Left ventricle myocardium inferior (tissue), 1 donor: ENCODE measurements at places on chromosomes 2 and 18.

DNA sequence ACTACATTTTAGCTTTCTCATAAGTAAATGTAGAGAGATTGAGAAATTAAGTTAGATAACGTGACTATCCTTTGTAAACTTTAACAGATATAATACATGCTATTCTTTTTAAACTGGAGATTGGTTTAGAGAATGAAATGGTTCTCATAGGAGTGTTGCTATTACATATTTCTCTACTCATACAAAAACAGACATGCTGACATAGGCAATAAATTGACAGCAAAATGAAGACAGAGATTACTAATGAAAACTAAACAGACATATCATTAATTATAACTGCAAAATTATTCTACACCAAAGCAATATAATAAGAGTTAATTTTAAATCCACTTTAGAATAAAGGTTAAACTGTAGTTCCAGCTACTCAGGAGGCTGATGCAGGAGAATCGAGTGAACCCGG is 227.6 kb downstream of the CBLN2 start:
- no peak for DNase-seq

GRCh38 chr2:3624059-3624794 is 29.3 kb downstream of the COLEC11 start:
- DNase-seq = no peak

DNA sequence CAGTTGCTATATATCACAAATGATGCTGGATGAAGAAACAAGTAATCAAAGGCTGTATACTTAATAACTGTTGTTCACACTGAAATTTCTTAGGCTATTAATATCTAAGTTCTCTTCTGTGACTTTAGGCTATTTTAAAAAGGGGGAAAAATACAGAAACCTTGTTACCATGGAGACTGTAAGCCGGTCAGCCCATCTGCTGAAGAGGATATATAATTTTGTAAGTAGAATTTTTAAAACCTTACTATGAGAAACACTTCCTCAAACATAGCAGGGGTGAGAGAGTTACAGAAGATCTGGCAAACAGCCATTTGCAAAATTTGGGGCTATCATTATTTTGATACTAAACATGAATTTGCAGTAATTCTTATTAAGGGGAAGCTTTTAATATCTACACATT is 27.8 kb downstream of the CACNB4 start:
- DNase-seq = no peak

DNA sequence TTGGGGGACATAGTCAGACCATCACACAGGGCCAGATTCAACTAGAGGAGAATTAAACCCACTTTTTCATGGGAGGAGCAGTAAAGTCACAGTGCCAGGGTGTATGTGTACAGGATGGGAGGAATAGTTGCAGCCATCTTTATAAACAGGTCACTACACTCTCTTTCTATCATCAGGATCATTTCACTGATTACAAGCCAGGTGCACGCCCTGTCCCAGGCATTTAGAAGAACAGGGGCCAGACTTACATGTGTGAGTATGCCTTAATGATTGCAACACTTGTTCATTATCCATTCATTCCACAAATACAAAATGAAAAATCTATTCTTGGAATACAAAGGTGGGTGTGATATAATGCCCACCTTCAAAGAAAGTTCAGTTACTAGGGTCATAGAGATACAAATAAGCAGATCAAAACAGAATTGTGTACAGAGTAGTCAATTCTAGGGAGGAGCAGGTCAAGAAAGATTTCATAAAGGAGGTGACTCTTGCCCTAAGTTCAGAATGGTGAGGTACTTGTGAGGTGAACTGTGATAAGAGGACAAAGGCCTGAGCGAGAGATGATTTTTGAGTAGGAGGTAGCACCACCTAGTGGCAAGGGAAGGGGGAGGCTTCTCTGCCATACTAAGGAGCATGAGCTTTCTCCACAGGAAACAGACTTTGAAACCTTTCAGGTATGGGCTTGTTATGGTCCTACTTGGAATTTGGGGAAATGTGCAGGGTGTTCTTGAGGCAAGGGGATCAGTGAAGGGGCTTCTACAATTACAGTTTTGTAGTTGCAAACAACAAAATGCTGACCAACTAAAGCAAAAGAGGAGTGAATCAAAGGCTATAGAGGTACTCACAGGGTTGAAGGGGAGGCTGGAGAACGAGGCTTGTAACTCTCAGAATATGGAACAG is 156.3 kb downstream of the SUCLG1 start:
- DNase-seq = no peak

- DNase-seq = no peak
These were observed 187.3 kb downstream of the SNTG2 start for GRCh38 chr2:1137913-1138391.

GRCh38 chr2:157874997-157875640 is 1.0 kb downstream of the ACVR1 start:
- peak; percentile 34 for DNase-seq

GRCh38 chr2:202171241-202171825 is 67.1 kb downstream of the SUMO1 start:
- DNase-seq = no peak

DNA sequence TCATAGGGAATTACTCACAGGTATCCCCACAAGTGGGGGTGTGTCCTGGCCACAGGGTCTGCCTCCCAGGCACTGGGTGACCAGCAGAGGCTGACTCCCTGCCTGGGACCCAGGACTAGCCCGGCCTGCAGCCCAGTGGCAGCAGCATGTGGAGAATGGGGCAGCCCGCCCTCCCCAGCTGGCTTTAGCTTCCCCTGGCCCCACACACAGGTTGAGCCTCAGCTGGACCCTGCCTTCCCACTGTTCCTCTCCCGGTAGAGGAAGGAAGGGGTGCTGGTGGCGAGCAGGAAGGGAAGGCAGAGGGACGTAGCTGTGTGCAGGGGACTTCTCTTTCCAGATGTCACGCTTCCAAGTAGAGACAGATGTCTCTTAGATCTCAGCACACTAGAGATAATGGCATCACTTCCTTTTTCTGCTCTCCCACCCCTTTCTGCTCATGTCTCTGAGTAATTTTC is 51.4 kb downstream of the EMILIN2 start:
- DNase-seq = no peak

- no peak for DNase-seq
These were observed 124.6 kb downstream of the NEB start for GRCh38 chr2:151609705-151610104.

DNA sequence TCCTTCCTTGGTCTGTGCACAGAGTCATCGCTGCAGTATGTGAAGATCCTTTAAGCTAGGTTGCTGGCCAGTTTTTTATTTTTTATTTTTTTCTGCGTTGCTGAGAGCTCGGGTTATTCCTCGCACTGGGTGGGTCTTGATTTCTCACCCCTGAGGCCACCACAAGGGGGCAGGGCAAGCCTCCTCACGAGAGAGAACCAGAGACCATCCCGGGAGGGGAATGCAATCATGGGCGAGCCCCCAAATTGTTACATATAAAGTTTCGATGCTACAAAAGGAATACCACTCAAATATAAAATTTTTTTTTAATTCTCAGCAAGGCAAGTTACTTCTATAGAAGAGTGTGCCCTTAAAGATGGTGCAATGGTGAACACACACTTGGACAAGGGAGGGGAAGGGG is 24.9 kb downstream of the HTR2B start:
- DNase-seq = no peak

- no peak for DNase-seq
These were observed 34.8 kb downstream of the LBH start for GRCh38 chr2:30266051-30266621.

DNA sequence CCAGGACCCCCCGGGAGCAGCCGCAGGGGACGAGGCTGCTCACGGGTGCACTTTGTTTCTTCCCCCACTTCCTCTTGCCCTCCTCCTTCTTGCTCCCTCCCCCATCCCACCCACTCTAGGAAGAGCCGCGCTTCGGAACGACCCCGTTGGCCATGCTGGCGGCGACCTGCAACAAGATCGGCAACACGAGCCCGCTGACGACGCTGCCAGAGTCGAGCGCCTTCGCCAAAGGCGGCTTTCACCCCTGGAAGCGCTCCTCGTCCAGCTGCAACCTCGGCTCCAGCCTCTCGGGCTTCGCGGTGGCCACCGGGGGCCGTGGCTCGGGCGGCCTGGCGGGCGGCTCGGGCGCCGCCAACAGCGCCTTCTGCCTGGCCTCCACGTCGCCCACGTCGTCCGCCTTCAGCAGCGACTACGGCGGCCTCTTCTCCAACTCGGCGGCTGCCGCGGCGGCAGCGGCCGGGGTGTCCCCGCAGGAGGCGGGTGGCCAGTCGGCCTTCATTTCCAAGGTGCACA is 1.3 kb downstream of the SP9 start:
- no peak for DNase-seq

DNA sequence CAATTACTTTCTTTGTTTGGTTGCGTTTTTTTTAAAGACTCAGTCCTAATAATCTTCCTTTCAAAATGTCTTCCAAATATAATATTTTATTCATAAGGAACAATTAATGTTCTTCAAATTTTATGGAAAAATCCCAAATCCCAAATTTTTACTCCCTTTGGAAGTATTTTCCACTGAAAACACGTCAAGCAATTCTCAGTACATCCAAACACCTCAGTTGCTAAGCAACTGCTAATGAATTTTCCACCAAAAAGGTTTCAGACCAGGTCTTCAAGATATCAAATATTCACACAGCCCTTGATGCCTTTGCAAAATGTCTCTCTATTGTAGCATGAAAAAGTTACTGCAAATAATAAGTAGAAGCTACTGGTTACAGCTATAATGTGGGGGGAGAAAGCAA is 140.1 kb downstream of the DSEL start:
- no peak for DNase-seq

DNA sequence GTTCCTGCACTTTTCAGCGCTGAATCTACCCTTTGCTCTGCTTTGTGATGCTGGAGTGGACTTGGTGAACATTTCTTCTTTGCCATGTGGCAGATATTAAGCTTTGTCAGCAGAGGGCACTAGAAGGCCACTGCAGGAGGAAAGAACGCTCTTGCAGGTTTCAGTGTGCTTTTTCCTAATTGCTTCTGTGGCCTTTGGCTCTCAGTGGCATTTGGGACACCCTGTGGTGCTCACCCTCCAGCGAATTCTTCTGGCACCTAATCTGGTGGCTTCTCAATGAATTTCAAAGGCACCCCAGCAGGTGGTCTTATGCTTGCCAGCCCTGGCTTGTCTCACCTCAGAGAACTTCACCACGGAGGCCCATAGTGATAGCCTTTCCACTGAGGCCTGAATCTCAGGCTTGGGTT is 146.7 kb downstream of the MYO3B start:
- DNase-seq = no peak

DNA sequence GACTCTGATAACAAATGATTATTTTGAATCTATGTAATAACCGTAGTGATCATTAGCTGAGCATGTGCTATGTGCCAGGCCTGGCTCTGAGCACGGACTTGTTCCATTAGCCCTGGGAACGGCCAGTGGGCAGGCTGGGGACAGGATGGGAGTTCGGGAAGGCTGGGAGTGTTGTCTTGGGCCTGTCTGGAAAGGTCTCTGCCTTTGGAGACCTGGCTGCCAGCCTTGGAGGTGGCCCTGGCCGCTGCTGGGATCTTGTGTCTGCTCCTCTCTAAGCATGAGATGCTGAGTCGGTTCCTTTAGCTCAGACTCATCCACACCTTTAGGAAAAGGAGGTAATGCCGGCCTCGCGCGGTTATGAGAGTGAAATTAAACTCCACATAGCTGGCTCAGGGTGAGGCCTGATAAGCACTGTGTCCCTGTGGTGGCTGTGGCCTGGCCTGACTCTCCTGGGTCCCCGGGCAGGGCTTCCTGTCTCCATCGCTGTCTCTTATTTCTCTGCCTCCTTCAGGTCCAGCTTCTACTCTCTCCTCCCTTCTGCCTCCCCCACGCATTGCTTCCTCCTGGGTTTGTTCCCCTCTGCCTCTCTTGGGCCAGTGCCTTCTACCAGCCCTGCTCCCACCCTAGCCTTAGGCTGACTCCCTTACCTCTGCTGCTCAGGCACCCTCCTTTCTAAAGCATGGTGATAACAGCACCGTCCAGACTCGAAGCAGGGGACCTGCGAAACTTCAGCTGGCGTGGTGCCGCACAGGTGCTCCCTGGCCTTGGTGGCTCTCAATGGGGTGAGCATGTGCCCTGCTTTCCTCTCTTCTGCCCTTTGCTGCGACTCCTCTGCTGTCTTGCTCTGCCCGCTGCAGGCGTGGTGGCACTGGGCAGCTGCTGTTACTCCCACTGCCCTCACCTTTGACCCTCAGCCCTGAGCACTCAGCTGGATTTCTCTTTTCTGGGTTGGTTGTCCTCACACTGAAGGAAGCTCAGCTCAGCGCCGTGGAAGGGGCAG is 41.8 kb downstream of the NCK2 start:
- DNase-seq = no peak

GRCh38 chr2:198374375-198375082 is 570.1 kb downstream of the PLCL1 start:
- DNase-seq = no peak

- DNase-seq = no peak
These were observed 71.3 kb downstream of the PPP1R1C start for GRCh38 chr2:182057002-182057401.

GRCh38 chr2:27724905-27725701 is 46.4 kb upstream of the MRPL33 start:
- DNase-seq = no peak

GRCh38 chr18:76491776-76492668 is 3.0 kb downstream of the ZNF516 start:
- no peak for DNase-seq

GRCh38 chr18:47883771-47884413 is 46.6 kb downstream of the SMAD2 start:
- no peak for DNase-seq

DNA sequence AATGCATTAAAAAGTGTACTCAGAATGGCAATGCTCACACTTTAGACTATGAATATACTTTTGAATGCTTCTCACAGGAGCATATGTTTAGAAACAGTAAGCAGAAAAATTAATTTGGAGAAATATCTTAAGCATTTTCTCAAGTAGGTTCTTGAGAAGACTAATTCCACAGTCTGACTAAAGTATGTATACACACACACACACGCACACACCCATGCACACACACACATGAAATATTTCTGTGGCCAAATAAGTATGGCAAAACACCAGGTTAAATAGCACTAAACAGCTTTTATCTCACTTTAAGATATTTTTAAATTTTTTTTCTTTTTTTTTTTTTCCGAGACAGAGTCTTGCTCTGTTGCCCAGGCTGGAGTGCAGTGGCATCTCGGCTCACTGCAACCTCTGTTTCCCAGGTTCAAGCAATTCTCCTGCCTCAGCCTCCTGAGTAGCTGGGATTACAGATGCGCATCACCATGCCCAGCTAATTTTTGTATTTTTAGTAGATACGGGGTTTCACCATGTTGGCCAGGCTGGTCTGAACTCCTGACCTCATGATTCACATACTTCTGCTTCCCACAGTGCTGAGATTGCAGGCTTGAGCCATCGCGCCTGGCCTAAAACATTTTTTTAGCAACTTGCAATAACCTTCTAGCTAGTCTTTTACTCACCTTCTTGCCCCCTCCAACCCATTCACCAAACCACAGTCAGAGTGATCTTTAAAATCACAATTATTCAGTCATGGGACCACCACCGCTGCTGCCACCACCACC is 67.5 kb upstream of the SCG2 start:
- DNase-seq = no peak
